ENCODE measurements at places on chromosomes 12 and 14. TPM values are rescaled to one million over a fixed set of nuclear protein-coding genes. Genes with fewer than 3 reads are reported as not detected.

KRT82 gene
- not detected for total RNA-seq

USP5 gene
- 84.6 TPM for total RNA-seq

ABCD2 gene
- under 0.01 TPM for total RNA-seq

KLRC2 gene
- not detected for total RNA-seq

BCL11B gene
- total RNA-seq, result 0.38 TPM

SMCO2 gene
- not detected for total RNA-seq

UNC119B gene
- total RNA-seq, result 16.3 TPM

YARS2 gene
- total RNA-seq, result 34.2 TPM

COQ6 gene
- 29.8 TPM for total RNA-seq
